COR-L47 (cell line): ENCODE measurements at places on chromosomes 3 and 15.

- DNase-seq: no peak
Observed at GRCh38 chr15:60390871-60391501, 6.8 kb downstream of the ANXA2 start.

DNA sequence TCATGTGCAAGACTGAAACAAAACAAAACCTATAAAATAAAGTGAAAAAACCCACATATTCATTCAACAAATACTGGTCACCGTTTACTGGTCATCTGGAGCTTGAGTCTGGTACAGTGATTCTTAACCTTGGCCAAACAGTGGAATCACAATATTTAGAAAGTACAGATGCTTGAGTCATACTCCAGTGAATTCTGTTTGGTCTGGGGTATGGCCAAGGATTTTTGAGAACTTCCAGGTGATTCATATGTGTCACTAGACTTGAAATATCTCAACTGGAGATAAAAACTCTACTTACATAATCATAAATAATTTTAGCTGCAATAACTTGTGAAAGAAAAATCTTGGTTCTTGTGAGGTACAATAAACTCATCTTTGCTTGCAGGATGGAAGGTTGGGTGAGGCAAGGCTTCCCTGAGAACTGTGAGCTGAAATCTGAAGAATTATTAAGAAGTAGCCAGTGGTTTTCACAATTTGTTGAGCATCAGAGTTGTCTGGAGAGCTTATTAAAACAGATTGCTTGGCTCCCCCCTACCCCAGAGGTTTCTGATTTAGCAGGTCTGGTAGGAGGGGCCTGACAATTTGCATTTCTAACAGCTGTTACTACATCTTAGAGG, 9.6 kb downstream of the NEK11 start:
- no peak for DNase-seq

GRCh38 chr15:51356983-51357382, 15.5 kb downstream of the GLDN start:
- no peak for DNase-seq

GRCh38 chr15:100277087-100277855, 64.5 kb downstream of the ADAMTS17 start:
- no peak for DNase-seq

- DNase-seq: no peak
Observed at GRCh38 chr15:36234743-36235142, 344.7 kb upstream of the CDIN1 start.

DNA sequence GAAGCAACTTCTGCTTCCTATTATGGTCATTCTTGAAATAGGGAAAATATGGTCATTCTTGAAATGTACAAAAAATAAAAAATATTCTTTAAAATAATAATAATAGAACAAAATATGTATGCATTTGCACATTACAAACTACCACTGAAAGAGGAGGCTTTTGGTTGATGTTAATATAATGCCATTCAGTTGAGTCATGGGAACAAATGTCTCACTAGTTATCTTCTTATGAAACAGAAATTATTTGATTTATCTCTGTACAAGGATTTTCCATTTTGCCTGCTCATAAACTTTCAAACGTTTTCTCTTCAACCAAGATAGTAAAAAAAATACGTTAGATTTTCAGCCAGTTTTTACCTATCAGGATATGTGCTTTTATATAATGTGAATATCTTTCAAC, 1662.7 kb downstream of the OTOL1 start:
- no peak for DNase-seq

- DNase-seq: no peak
Observed at GRCh38 chr3:171249245-171249644, 211.0 kb downstream of the TNIK start.

DNA sequence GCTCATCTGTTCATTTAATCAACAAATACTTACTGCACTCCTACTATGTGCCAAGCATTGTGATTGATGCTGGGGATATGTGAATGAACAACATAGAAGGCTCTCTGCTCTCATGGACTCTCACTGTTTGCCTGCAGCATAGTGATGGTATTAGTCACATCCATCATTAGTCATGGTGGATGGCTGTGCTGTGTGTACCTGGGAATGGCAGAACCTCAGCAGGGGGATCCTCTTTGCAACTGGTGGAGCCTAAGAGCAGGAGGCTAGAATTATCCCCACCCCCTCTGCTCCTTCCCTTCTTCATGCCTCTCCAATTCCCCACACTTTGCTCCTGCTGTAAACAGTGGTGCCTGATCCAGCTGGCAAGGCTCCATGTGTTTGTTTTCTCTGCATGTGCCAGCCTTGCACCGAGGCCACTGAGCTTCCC, 20.5 kb downstream of the BOC start:
- peak; percentile 95 for DNase-seq

DNA sequence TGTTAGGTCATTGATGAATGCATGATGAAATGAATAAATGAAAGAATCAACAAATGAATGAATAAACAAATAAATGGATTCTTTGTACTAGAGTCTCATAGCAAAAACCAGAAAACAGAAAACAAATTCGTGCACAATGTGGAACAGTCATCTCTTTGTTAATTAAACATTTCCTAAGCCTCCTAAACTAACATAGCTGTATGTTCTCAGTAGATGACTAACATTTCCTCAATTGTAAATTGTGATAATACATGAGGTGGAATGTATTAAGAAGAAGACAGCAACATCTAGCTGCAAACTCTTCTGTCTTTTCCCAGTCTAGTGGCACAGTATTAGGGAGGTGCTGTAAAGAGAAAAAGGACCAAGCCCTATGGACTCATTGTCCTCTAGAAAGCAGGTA, 1021.0 kb downstream of the MCTP2 start:
- DNase-seq: no peak

- DNase-seq: no peak
Observed at GRCh38 chr3:73604451-73604850, 20.3 kb downstream of the PDZRN3 start.

GRCh38 chr3:23996095-23996524, 51.0 kb downstream of the NR1D2 start:
- no peak for DNase-seq

GRCh38 chr3:12877040-12877439, 35.7 kb upstream of the RPL32 start:
- DNase-seq: no peak

DNA sequence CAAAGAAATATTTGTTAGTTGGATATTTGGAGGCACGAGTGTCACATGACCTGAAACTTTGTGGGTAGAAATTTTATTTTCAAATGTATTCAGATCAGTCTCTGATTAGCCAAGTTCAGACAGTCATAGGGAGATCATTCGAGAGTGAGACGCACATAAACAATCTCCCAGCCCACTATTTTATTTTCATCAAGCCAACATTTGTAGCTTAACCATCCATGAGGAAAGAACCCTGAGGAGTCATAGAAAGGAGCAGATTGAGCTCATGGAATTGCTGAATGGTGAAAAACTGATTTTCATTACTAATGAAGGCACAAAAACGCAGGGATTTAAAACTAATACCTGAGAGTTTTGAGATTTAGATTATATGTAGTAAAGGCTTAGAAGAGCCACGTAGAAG, 548.7 kb downstream of the NSUN3 start:
- no peak for DNase-seq

DNA sequence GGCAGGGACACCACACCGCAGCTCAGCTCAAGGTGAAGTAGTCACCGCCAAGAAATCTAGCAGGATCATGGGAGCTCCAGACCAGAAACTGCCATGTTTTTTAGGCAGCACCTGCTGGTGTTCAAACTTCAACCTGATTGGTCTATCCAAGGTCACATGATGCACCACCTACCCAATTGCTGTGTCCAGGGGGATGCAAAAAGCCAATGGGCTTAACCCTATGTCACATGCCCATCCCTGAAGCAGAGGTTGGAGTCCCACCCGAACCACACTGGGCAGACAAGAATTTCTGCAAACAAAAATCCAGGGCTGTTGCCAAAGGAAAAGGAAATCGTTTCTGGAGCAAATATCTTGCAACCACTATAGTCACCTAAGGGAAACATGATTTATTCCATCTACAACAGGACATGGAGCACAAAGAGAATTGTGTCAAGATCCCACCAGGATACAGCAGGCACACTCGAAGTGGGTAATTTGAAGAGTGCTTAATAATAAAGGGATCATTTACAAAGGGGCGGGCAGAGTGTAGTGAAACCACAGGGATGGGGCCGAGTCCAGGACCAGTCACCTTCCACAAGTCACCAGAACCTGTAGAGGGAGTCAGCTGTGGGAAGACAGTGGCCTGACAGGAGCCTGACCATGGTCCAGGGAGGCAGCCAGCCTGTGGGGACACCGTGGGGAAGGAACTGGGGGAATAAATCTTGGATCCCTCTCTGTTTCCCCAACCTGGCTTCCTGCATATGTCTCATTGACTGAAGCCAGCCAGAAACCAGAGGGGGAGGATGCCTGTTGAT, 34.2 kb upstream of the TSEN2 start:
- DNase-seq: no peak

DNA sequence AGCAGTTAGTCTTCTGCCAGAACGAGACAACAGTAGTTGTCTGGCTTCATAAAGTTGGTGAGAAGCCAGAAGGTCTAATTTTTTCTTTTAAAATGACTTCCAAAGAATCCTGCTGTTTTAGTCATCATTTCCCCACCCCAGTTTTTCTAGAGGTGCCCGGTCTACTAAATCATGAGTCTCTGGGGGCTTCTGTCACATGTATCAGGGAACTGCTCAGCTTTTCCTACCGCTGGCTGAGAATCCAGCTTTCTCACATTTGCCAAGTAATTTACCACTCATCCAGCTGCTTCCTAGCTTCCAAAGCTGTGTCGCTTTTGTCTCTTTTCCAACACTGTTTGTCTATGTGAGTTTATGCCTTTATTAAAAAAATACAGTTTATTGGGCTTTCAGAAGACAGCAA, 183.3 kb downstream of the NSUN3 start:
- DNase-seq: no peak

DNA sequence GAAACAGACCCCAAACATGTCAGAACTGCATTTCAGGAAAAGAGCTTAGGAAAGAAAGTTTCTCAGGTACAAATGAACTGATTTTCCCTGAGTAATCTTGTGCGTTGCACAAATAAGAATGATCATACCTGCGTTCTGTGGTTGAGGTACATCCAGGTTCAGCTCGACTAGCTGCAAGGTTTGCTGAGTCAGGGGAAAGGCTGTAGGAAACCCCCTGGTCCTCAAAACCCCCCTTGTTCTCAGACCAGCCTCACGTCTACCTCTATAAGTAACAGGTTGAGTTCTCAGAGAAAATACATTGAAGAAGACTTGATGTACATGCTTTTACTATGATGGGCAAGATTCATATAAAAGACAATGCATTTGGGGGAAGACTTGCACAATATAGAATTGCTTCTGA, 137.7 kb upstream of the ICE2 start:
- no peak for DNase-seq

- DNase-seq: no peak
Observed at GRCh38 chr3:42961633-42962032, 17.5 kb upstream of the GASK1A start.

DNA sequence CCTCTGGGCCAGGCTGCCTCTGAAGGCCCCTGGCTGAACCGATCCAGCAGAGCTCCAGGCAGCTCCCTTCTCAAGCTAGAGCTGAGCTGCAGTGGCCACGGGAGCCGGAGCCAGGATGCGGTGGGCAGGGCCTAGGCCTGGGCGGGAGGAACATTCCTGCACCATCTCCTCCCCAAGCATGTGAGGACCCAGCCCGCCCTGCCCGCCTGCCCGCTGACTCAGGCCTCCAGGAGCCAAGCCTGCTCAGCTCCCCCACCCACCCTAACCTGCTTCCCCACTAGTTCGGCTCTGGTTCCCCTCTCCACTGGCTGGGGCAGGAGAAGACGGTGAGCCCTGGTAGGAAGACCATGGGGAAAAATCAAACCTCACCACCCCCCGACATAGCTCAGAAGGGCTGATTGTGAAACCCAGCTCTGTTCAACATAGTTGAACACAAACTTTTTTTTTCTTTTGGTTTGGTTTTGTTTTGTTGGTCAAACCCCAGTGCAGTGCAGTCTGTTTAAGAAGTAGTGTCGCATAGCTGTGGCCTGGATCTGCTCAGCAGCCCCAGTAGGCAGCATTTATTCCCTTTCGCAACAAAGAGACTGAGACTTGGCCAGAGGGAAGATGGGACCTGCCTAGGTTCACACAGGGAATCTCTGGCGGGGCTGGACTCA, 13.5 kb downstream of the SNX33 start:
- DNase-seq: no peak

DNA sequence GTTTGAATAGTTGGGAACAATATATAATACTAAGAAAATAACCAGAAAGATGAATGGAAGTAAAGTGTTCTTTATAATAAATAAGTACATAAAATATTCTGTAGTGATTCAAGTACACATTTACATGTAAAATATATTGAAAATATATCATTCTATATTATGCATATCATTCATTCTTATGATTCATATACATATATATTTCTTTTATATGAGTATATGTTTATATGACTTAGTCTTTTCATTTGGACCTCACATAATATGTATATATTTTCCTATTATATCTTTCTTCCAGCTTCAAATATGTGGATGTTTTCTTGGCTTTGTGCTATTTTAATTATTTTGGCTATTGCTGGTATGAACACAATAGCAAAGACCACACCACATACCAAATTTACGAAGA, at the start of gene OTOL1:
Gene OTOL1 (plus strand): TSS at position 301 of the 400 bp plus-strand sequence. CDS start 0 bp downstream, at position 301.
- no peak for DNase-seq

DNA sequence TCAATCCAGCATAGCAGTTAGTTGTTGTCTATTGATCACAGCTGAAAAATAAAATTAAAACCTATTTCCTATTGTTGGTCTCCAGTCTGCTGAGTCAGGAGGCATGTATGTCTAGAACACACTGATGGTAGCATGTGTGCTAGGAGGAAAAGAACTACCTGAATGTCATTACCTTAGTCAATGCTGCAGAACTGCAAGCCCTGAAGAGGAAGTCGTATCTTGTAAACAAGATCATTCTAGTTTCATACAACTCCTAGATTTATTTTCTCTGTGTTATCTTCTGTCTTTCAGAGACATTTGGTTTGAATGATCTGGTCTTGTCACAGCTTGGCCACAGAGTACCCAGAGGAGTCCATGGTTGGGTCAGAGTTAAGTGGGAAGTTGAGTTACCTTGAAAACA, 110.0 kb upstream of the MRPL3 start:
- no peak for DNase-seq
